H1 (cell line): ENCODE measurements at places on chromosomes 5 and 9. TPM values are rescaled to one million over a fixed set of nuclear protein-coding genes. Genes with fewer than 3 reads are reported as not detected.

- no peak overlapping the region for H3K27ac ChIP-seq
- H3K36me3 ChIP-seq, result no peaks in the 10 kb centered on the region
- DNase-seq, result no peak
- no peak overlapping the region for H3K4me3 ChIP-seq
Measured at GRCh38 chr9:115691693-115692092, 461.9 kb upstream of the PAPPA start.

The ACOT12 gene
- total RNA-seq, result 0.33 TPM in 1 of 2 replicates, not detected in the other

GRCh38 chr9:111113712-111114111 is 75.4 kb upstream of the LPAR1 start:
- H3K27me3 ChIP-seq, result no peaks in the 10 kb centered on the region
- no peak overlapping the region for H3K27ac ChIP-seq
- H3K36me3 ChIP-seq, result no peaks in the 10 kb centered on the region
- no peak overlapping the region for H3K4me3 ChIP-seq
- H3K4me1 ChIP-seq, result no peaks in the 10 kb centered on the region

DNA sequence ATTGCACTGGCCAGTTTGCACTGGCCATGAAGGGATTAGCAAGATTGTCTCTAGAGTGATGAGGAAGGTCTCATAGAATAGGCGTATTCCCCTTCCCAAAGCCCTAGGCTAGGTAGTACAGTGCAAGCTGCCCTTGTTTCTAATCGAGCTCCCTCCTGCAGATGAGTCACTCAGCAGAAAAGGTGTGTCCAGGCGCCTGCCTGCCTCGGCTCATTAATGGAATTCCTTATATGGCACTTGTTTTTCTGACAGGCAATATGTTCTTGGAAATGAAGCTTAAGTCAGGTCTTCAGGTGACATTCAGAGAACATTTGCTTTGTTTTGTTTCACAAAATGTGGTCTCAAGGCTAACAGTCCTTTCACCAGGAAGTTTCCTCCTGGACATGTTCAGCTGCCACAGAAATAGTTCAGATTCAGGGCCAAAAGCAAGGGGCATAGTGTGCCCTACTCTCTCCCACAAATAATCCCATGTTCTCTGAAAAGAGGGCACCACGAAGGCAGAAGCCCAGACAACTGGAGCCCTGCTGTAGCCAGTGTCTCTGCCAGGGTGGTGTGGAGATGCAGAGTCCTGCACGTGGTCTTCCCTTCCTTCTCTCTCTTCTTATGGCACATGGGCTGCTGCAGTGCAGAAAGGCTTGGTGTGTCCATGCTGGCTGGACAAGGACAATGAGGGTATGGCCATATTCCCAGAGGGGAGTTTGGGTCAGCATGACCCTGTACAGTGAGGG is 281.1 kb upstream of the MAP3K1 start:
- DNase-seq, result no peak
- H3K4me3 ChIP-seq, result no peak overlapping the region
- H3K36me3 ChIP-seq, result no peaks in the 10 kb centered on the region
- no peaks in the 10 kb centered on the region for H3K4me1 ChIP-seq
- H3K27ac ChIP-seq, result no peak overlapping the region

- no peak for DNase-seq
- H3K27me3 ChIP-seq, result no peaks in the 10 kb centered on the region
Measured at GRCh38 chr5:176846335-176847140, 36.2 kb downstream of the UNC5A start.

GRCh38 chr5:103207653-103208052 is 50.9 kb upstream of the MACIR start:
- no peak overlapping the region for H3K4me3 ChIP-seq
- no peak overlapping the region for H3K27ac ChIP-seq
- H3K27me3 ChIP-seq, result no peaks in the 10 kb centered on the region
- no peak for DNase-seq

The TAF11L5 gene
- not detected in 2 replicates for total RNA-seq

DNA sequence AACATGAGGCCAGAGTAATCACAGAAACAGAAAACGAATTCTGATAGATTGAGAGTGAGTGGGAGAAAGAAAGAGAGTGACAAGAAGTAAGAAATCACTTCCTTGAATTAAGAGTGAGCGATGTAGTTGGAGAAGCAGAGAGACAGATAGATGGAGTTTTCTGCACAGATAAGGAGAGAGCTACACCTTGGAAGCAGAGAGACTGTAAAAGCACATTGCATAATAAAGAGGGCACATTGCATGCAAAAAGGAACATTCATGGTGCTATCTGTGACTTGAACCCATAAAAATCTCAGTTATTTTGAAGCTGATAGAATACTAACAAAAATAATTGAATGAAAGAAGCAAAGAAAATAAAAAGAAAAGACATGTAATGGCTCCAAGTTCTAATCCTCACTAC is 943.8 kb downstream of the NR2F1-AS1 start:
- H3K4me1 ChIP-seq, result 0 out of 2 replicates have a peak, but pooled peaks cover 2% of the 10 kb centered on the region
- no peaks in the 10 kb centered on the region for H3K27me3 ChIP-seq
- no peaks in the 10 kb centered on the region for H3K36me3 ChIP-seq
- H3K27ac ChIP-seq, result no peak overlapping the region
- DNase-seq, result no peak

DNA sequence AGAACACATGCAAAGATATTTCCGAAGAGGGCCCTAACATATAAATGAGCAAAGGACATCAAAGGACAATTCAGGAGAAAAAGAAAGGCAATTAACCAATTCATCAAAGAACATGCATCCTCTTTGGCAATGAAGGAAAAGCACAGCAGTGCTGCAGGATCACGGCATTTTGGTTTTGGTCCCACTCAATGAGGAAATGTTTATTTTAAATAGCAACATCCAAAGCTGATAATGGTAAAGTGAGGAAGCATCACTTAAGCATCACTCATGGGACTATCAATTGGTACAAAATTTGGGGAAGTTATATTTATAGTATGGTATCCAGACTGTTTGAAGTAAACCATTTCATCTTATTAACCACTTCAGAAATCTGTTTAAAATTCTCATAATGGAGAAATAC is 5.5 kb upstream of the CXCL14 start:
- H3K4me3 ChIP-seq, result no peak overlapping the region
- DNase-seq, result no peak
- H3K4me1 ChIP-seq, result no peaks in the 10 kb centered on the region
- peaks cover 4% of the 10 kb centered on the region for H3K27me3 ChIP-seq
- H3K36me3 ChIP-seq, result no peaks in the 10 kb centered on the region
